ENCODE measurements at places on chromosomes 11 and 22.

- DNase-seq: peak; percentile 26
These were observed 2.2 kb downstream of the PHF21B start for GRCh38 chr22:45007391-45008185.

- DNase-seq: no peak
These were observed 35.0 kb downstream of the POU2AF1 start for GRCh38 chr11:111344032-111344431.

DNA sequence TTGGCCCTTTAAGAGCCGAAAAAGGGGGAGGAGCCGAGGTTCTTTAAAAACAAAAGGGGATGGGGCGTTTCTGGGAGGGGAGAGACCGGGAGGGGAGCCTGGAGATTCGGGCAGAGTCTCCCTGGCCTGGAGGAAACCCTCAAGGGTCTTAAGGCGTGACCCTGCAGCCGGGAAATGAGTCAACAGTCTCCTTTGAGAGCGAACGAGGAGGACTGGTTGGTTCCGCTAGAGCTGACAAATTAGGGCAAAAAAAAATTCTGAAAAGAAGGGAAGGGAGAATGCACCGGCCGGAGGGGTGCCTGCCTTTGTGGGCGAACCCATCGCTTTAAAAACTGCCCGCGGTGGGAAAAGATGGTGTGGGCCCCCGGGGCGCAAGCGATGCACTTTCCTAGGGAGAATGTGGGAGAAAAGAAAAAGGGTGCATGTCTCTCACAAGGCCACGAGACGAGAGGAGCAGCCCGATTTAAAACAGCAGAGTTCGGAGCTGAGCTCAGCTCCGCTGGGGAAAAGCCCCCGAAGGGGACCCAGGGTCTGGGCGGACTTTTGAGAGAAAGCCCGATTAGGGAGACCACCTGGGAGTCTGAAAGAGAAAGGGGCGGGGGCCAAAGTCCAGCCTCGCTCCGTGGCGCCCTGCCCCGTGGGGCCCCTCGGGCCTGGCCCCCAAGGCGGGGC, 874 bp downstream of the ZFTA start:
- DNase-seq: peak; percentile 56

GRCh38 chr11:124602193-124602592, 9.0 kb upstream of the PANX3 start:
- DNase-seq: no peak

- no peak for DNase-seq
These were observed 20.5 kb downstream of the ZNF280B start for GRCh38 chr22:22487869-22488597.

GRCh38 chr22:45980761-45981160, 3.8 kb upstream of the WNT7B start:
- DNase-seq: no peak

DNA sequence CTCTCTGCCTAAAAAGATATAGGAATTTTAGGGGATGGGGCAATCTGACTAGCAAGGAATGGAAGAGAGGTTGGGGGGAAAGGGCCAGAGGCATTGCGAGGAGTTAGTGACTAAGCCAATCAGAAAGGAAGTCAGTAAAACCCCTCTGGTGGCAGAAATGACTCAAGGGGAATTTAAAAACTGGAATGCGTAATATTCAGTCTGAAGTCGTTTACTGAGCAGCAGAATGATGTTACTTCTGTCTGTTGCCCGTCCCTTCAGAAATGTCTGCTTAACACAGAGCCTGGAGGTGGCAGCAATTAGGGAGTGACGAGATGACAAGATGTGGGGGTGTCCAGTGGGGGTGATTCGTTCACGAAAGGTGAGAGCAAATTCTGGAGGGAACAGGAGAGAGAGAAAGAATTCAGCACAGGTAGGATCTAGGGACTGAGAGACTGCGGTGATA, 107.7 kb upstream of the CLMP start:
- DNase-seq: no peak

GRCh38 chr11:46759196-46759595, 40.2 kb downstream of the F2 start:
- no peak for DNase-seq

DNA sequence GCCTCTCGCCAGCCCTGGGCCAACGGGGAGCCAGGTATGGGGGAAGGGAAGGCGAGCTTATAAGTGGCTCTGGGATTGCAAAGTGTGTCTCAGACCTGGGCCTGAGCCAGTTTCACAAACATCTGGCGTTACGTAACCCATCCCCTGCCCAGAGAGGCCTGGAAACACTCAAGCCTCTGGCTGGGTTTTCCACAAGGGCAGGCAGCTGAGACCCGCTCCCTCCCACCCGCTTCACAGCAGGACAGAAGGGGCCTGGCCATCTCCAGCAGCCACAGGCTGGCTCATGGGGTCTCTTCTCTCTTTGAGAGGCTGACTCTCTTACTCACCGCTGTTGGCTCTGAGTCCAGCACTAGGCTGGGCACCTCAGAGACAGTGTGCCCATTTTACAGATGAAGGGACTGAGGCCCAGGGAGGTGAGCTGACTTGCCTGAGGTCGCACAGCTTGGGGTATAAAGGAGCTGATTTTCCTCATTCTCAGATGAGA, 44.5 kb downstream of the TRIOBP start:
- no peak for DNase-seq

- DNase-seq: no peak
These were observed 22.3 kb downstream of the ARHGAP42 start for GRCh38 chr11:100709233-100709957.

GRCh38 chr11:122701143-122701542, 45.6 kb downstream of the UBASH3B start:
- no peak for DNase-seq

DNA sequence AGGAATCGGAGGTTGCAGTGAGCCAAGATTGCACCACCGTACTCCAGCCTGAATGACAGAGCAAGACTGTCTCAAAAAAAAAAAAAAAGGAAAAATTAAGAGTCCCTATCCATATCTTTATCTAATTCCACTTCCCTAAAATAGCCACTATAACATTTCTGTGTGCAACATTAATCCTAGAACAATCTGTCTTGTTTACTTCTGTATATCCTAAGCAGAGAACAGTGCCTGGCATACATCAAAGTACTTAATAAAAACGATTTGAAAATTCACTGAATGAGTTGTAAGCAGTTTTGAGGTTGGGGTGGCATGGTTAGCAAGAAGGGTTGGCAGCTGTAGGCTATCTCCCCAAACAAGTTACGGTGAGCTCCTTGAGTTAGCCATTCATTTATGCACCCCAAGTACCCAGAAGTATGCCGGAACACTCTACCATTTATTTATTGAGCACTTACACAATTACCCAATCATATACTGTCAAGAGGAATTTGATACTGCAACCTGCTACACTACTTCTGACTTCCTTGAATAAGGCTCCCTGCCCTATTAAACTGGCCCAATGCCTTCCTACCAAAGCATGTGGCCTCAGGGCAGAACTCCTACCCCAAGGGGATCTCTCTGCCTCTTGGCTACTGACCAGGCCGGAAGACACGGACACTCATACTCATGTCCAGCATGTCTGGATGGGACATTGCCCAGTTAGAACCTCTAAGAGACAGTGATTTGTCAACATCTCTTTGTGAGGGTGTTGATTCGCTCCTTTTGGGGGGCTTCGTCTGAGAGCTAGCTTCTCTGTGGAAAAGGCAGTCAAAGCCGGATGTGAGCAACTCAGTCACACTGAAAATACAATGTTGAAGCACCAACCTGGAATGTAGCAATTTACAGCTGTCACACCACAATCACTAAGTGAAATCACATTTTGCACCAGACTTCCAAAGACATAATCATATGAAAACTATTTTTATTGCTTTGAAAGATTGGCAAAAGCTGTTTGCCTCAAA, 16.3 kb upstream of the TMEM41B start:
- no peak for DNase-seq

DNA sequence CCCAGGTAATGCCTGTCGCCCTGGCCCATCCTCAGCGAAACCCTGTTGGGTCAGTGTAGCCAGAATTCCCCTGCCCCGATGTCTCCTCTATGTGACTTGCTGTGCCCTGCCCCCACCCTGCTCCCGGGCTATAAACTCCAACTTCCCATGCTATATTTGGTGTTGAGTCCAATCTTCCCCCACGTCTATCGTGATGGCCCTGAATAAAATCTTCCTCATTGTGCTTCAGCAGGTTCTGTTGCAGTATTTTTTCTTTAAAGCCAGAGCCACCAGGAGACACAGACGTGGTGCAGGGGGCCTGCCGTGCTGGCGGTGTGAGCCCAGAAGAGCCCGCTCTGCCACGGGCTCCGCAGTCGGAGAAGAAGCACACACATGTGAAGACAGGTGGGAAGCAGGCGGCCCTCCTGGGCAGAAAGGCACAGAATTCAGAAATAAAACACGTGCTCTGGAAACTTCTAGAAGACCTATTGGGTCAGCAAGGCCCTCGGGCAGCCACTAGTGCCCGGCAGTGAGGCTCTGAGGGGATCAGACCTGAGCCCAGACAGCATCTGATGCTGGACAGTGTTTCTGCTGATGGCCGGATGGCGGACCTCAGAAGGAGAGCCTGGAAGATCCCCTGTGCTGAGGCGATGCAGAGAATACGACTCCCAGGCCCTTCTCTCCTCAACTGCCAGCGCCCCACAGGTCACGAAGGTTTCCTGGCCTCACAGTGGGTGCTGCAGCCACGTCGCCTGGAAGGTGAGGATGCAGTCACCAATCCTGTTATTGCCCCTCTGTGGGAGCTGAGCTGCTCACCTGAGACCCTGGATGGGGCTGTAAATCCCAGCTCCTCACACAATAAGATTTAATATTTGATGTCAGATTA, 501.9 kb downstream of the BRD1 start:
- no peak for DNase-seq

DNA sequence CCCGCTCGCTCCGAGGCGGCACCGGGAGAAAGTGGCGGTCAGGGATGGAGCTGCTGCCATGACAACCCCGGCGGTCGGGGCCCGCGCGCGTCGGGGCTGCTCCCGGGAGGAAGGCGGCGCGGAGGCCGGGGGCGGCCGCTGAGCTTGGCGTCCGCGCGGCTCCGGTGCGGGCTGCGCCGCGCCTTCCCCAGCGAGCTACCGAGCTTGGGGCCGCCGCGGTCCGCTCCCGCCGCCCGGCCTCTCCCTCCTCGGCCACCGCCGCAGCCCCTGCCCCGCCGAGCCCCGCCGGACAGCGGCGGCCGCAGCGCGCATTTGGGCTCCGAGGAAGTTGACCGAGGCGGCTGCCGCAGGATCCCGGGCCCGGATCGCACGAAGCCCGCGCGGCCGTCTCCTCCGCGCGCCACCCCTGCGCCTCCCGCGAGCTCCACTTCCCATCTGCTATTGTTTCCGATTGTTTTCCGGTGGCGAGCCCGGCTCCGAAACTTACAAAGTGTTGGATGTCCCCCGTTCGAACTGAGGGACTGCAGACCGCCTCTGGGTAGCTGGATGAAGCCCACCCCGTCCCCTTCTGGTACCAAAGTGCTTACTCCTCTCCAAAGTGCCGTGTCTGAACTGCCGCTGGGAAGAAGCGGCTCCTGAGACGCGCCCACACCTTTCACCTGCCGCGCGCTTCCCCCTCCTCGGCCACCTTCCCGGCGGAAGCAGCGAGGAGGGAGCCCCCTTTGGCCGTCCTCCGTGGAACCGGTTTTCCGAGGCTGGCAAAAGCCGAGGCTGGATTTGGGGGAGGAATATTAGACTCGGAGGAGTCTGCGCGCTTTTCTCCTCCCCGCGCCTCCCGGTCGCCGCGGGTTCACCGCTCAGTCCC, 540.3 kb downstream of the NTM start:
- DNase-seq: no peak

- no peak for DNase-seq
These were observed 121.2 kb downstream of the NCAM1 start for GRCh38 chr11:113082341-113082955.

DNA sequence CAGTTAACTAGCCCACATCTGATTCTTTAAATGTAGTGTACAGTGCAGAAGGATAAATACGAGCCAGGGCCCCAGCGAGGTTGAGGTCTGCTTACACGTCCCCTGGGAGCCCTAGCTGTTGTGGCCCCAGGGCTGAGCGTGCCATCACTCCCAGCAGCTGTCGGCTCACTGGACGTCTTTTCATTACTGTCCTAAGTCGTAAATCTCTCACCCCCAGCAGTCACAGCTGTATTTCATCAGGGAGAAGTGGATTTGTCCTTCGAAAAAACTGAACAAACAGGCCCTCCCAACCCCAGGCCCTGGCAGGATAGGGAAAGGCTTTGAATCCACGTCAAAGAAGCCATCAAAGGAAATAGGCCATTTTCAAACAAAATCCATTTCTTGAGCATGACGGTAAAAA, 110.4 kb upstream of the CSNK2A3 start:
- no peak for DNase-seq

- DNase-seq: no peak
These were observed 78.2 kb upstream of the SPON1 start for GRCh38 chr11:13884158-13884799.

DNA sequence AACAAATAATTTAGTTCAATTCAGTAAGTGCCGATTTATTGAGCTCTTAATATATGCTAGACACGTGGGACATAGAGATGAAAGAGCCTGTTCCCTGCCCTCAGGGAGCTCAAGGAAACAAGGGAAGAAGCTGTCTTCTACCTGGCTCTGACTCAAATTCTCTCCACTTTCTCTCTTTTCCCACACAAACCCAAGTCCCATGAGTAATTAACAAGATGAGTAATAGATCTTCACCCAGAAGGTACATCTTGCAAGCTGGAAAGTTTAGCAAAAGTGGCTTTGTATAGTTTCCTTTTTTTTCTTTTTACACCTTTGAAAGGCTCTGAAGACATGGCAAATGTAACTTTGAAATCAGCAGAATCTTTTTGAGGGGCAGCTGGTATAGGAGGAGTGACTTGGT, 48.2 kb upstream of the CHST1 start:
- no peak for DNase-seq

DNA sequence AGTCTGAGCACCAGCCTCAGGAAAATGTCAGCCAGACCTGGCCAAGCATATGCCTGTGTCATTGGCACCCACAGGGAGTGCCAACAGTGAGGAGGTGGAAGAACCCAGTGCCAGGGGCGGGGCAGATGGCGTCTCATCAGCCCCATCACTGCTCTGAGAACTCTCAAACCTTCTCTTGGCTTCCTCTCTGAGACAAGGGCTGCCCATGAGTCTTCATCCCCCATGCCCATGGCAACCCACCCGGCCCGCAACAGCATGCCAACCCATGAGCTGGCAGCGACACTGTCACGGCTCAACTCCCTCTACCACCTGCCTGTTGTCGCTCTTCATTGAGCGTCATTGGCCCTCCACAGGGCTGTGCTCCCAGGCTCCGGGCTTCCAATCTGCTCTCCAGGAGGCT, 340.5 kb downstream of the BUD13 start:
- no peak for DNase-seq

- no peak for DNase-seq
These were observed 592.6 kb downstream of the ETS1 start for GRCh38 chr11:127994736-127995135.

- no peak for DNase-seq
These were observed 34.0 kb upstream of the FADD start for GRCh38 chr11:70169127-70169526.

DNA sequence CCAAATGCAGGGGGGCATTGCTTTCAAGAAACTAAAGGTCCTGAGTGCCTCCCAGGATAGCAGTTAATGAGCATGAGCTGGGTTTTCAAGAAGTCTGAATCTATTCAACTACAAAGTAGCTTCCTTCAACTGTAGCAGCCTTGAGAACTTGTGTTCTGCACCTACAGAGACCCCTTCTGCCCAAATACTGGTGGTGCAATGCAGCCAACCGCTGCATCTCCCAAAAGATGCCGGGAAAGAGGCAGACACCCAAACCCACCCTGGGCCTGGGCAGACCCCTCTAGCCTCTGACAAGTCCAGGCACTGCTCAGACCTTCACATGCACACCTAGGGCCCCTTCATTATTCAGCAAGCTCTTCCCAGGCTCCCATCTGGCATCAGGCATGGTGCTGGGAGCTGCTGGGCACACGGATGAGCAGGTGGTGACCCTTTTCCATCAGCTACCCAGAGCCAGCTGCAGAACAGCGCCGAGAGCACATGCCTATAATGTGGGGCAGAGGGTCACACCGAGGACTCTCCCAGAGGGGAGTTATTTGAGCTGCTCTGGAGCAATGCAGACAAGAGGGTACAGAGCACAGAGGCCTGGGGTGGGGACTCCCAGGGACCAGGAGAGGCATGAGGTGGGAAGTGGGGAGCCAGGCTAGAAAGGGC, 44.9 kb upstream of the ETS1 start:
- no peak for DNase-seq
